Fibroblast of villous mesenchyme (primary cell): ENCODE measurements at places on chromosomes 3 and 15. TPM values are rescaled to one million over a fixed set of nuclear protein-coding genes. Genes with fewer than 3 reads are reported as not detected.

Gene ECT2
- total RNA-seq: 36.1 and 73.4 TPM in 2 replicates

Gene RPL35A
- total RNA-seq: 453 and 600 TPM in 2 replicates

- DNase-seq: no peak
Measured at GRCh38 chr3:47070770-47071169, 91.3 kb downstream of the NBEAL2 start.

DNA sequence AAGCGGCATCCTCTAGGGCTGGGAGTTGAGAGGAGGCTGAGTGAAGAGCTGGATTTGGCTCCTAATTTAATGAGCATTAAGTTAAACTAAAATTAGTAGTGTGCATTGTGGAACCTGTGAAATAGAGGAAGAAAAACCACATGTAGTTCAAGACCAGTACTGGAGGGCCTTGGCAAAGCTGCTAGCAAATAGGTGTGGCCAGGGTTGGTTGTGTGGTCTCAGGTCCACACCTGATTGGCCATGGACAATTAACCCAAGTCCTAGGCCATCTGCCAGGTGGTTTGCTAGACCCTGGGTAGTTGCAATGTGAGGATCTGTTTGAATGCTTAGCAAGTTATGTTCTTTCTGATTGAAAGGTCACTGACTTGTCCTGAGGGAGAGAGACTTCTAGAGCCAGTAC is 275.5 kb downstream of the PDCD6IP start:
- no peak for DNase-seq

DNA sequence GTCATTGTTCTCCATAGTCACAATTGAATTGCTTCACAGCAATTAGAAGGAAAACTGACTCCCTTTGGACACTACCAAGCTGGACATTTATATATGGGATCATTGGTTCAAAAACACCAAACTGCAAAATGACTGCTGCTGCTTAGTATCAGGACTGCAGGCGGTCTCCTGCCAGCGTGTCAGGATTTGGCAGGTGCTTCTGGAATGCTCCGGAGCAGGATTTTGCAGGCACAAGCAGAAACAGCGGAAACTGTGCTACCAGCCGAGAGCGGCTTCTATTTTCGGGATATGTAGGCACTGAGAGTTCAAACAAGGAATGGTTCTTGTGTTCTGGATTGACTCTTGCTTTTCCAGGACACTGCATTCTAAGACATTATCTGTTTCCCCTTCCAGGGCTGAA is 95.5 kb downstream of the SSR3 start:
- DNase-seq: no peak
